Dermis microvascular lymphatic vessel endothelial cell (primary cell): ENCODE measurements at places on chromosomes 16 and 17. TPM values are rescaled to one million over a fixed set of nuclear protein-coding genes. Genes with fewer than 3 reads are reported as not detected.

TLCD1 gene
- total RNA-seq = 0.89 and 1.5 TPM in 2 replicates

ACAP1 gene
- total RNA-seq = 0.26 and 1.0 TPM in 2 replicates

RFNG gene
- 16.4 and 28.2 TPM in 2 replicates for total RNA-seq

DPEP3 gene
- 0.13 TPM in 1 of 2 replicates, not detected in the other for total RNA-seq

CD7 gene
- not detected in 2 replicates for total RNA-seq

PMFBP1 gene
- under 0.01 TPM in 2 replicates for total RNA-seq

TNFRSF13B gene
- total RNA-seq = not detected in 2 replicates
